Activated naive CD4-positive, alpha-beta T cell (primary cell): ENCODE measurements at places on chromosomes 5 and 9.

GRCh38 chr9:120791161-120791560 lies 2.1 kb downstream of the FBXW2 start:
- DNase-seq, result no peak

- no peak for DNase-seq
These were observed 69.1 kb downstream of the STK10 start for GRCh38 chr5:172118891-172119290.

GRCh38 chr9:38047301-38048251 lies 21.5 kb downstream of the SHB start:
- DNase-seq, result no peak

- no peak for DNase-seq
These were observed 164.8 kb downstream of the HINT1 start for GRCh38 chr5:131000289-131000688.

DNA sequence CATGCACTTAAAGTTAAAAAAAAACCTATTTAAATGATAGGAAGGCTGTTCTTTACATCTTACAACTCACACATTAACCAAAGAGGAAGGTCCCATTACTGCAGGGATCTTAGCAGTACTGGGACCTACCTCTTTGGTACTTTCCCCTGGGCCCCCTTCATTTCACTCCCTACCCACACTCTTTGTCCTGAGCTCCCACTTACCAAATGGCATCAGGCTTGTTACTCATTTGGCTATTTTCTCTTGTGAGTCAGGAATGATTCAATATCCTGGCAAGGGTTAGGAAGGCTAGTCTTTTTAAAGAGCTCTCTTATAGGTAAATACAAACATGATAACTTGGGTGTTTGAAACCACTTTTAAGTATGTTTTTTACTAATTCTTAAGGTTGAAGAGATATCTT lies 117.4 kb upstream of the ELL2 start:
- DNase-seq, result no peak
